ENCODE measurements at places on chromosomes 5 and 9.
A peak's percentile ranks its signal among the peaks of the same experiment; 100 is the strongest.

- no peak for DNase-seq
Observed at GRCh38 chr5:42813533-42813932, 1.8 kb upstream of the SELENOP start.

GRCh38 chr5:150674341-150674821 is 13.3 kb downstream of the MYOZ3 start:
- no peak for DNase-seq

DNA sequence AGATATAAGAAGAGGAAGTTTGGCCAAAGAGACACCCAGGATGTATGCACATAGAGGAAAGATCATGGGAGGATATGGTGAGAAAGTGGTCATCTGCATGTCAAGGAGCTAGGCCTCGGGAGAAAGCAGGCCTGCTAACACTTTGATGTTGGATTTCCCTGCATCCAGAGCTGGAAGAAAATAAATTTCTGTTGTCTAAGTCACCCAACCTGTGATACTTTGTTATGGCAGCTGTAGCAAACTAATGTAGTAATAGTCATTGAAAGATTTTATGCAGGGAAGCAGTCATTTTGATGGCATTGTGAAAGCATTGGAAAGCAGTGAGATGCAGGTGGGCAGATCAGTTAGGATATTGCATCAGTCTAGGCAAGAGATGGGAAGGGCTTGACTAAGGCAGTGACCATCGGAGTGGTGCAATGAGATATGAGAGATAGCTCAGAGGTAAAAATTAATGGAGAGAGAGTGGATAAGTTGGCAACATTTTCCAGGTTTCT is 24.5 kb upstream of the FOCAD start:
- DNase-seq, result no peak

- no peak for DNase-seq
Observed at GRCh38 chr5:124963236-124963919, 216.9 kb upstream of the ZNF608 start.

- peak; percentile 12 for DNase-seq
Observed at GRCh38 chr5:42632354-42632900, 124.2 kb upstream of the CCDC152 start.

DNA sequence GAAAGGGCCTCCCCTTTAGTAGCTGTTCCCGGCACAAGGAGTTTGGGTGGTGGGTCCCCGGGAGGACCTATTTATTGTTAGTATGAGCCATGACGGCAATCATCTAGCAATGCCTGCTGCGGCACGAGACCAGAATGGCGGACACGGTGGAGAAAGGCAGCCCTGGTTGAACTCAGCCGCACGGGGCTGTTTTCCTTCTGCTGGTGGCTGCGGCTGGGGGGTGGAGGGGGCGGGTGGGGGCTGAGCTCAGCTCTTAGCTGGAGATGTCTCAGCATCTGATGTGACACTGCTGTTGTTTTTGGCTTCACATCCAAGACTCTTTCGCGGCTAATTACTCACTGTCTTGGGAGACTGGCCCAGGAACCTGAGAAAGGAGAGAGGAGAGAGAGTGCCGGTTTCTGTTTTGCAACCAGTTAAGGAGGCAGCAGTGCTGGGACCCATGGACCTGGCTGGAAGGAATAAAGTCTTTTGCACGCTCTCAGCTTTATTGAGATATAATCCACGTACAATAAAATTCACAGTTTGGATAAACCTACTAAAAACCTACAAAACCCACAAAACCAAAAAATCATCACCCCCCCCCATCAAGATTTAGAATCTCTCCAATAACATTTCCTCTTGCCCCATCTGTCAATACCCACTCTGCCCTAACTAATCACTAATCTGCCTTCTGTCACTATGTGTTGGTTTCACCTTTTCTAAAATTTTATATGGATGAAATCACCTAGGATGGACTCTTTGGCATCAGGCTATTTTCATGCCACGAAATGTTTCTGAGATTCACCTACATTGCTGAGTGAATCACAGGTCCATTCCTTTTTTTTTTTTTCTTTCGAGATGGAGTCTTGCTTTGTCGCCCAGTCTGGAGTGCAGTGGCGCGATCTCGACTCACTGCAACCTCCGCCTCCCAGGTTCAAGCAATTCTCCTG is 81.8 kb upstream of the NEURL1B start:
- DNase-seq, result no peak

DNA sequence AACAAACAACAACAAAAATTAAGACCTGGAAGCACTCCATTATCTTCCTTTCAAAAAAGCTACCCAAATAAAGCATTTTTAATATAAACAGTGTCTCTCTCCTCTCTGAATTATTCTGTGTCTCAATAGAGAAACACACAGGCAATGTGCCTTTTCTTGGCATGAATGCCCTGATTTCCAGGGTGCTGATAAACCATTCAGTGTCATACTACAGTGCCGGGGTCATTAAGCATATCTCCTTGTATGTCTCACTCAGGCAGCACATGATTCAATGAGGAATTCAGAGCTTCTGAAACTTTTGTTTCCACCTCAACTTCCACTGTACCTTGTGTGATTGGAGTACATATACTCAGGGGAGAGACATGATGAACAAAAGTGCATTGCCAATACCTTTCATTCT is 294.0 kb upstream of the SLC24A2 start:
- DNase-seq, result no peak

DNA sequence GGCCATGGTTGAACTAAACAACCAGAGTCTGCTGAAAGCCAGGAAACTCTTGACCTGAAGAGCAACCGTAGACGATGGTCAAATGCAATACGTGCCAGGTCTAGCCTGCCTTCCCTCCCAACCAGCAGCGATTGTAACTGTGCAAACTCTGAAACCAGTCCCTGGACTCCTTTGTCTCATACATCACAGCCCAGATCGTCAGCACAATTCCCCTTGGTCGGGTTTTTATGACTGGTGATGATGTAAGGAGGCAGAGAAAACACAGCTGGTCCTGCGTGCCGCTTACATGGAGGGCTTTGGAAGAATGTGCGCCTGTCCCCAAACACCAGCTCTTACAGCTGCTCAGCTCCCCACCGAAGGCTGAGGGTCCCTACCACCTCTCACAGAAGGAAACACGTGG is 24.6 kb downstream of the SMIM23 start:
- DNase-seq, result no peak

DNA sequence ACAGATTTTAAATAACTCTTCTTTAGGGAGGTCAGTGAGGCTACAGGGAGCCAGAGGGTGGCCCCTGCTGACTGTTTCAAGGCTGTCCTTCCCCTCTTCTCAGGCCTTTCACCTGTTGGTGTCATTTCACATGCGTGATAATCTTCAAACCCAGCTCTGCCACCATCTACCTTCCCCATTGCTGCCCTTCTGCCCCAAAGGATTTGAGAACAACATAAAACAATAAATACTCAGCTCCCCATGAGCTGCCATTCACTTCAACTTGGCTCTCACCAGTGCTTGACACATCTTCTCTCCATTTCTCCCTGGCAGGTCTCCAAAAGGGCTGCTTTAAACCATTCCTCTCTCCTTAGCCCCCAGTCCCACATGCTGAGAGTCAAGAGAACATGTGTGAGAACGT is 75.5 kb upstream of the PALM2AKAP2 start:
- DNase-seq, result no peak

- no peak for DNase-seq
Observed at GRCh38 chr5:174589011-174589410, 135.4 kb upstream of the MSX2 start.

- peak; percentile 7 for DNase-seq
Observed at GRCh38 chr9:123169926-123170325, 98.5 kb downstream of the STRBP start.

DNA sequence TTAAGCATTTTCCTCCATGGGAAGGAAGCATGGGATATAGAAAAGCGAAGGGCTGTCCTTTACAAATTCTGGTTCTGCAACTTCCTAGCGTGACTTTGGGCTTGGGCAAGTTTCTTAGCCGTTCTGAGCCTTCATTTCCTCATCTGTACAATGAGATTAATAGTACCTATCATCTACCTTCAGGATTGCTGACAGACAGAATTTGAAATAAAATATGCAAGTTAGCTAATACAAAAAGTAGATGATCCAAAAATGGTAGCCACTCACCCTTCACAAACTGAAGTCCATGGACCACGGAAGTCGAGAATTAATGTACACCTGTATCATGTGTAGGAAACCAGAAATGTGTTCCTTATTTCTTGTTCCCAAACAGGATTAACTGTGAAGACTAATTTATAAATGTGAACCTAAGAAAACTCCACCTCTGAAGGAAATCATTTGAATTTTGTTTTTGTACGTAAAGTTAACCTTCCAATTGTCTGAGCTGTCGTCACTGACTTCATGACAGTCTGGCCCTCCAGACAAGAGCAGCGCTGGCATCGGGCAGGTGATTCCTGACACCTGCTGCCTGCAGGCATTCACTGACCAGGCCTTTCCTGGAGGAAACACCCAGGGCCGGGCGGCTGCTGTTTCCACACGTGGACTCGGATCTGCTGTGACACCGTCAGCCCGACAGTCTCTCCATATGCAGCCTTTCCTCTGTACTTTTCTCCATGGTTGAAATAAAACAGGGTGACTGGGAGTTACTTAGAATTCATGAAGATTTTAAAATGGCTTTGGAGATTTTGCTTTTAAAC is 63.4 kb downstream of the PSMB7 start:
- DNase-seq, result no peak

DNA sequence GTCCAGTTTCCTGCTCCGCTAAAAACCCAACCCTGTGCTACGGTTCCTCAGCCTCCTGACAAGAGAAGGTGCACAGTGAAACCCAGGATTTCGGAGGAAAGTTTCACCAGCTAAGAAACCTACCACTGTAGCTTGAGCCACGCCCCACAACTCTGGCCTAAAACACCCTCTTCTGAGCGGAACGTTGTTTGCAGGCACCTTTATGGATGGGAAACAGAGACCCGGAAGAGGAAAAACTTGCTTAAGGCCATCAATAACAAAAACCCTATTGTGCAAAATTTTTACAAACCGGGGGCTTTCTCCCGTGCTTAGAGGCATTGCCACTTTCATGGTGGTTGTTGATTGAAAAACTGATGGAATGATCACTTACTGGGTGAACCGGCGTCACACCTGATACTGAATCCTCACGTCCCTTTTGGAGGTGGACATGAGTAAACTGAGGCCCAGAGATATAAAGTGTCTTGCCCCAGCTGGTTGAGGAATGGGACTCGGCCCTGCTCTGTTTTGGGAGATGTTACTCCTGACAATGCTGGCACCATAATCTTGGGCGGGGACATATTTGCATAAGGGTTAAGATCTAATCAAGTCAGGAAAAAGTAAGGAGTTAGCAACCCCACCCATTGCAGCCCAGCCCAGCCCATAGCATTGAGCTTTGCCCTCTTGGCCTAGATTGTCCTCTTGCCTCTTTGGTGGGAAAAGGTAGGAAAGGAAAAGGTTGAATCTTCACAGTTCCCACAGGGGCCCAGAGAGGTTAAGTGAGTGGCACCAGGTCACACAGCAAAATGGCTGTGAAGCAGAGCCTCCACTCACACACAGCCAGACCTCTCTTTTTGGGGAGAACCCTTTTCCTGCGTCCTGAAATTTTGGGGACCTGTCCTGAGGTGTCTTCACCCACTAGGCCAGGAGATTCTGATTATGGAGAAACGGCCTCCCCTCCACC is 23.2 kb upstream of the PTGS1 start:
- no peak for DNase-seq

DNA sequence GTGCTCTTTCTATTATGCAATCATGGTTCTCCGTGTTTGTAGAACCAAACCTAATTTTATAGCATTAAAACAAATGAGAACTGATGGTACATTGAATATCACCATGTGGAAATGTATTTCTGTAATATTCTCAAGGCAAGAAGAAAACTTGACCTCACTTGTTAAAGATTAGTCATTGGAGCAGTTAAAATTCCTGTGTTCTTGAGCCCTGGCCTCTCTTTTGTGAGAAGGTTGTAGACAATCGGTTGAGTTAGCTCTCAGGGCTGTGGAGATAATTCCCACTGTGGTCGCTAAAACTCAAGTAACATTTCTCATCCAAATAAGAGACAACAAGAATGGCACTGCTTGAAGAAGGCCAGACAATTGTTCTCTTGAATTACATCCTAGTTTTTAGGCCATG is 216.0 kb upstream of the KLF4 start:
- no peak for DNase-seq

- DNase-seq, result peak; percentile 35
Observed at GRCh38 chr5:31232273-31232888, 38.9 kb downstream of the CDH6 start.

DNA sequence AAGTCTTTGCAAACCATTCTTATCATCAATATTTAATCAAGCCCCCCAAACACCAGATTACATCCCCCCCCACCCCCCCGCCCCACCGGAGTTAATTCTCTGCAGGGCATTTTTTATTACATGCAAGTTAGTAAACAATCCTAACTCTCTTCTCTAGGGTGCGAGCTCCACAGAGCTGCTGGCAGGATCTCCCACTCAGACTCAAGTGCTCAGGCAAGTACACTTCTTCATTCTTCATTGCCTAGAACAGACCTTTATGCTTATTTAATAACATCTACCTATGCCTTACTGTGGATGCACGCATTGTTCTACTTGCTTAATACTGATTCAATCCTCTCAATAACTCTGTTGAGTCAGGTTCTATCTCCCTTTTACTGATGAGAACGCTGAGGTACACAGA is 9.9 kb downstream of the SAXO1 start:
- DNase-seq, result no peak

DNA sequence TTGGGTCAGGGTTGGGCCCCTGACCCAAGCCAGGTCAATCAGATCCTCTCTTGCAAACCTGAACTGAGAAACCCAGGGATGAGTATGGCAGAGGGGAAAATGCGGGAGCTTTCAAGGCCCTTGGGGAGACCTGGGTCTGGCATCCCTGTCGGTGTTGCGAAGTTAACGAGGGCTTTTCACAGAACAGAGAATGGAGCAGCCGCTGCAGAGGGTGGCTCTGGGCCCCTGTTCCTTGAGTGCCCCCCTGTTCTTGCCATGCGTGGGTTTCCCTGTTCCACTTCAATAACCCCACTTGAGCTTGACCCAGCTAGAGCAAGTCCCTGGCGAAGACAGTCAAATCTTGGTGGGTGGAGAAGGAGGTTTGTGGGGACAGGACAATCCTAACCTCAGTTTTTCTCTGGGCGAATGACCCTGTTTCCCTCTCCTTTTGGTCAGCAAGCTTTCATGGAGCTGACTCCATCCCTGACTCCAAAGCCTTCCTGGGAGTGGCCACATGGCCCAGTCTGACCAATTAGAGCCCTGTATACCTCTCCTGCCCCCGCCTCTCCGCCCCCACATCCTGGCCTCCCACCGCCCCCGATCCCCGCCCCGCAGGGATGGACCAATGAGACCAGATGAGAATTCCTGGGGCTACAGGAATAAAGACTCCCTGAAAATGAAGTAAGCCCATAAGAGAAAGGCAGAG is 2.9 kb upstream of the VDAC1 start:
- DNase-seq, result no peak

GRCh38 chr5:180201051-180201987 is 7.7 kb downstream of the RASGEF1C start:
- DNase-seq, result no peak

- DNase-seq, result no peak
Observed at GRCh38 chr5:141039517-141039916, 11.7 kb upstream of the PCDHB1 start.

- DNase-seq, result peak; percentile 59
Observed at GRCh38 chr5:168947212-168947868, 353.6 kb downstream of the SLIT3 start.

DNA sequence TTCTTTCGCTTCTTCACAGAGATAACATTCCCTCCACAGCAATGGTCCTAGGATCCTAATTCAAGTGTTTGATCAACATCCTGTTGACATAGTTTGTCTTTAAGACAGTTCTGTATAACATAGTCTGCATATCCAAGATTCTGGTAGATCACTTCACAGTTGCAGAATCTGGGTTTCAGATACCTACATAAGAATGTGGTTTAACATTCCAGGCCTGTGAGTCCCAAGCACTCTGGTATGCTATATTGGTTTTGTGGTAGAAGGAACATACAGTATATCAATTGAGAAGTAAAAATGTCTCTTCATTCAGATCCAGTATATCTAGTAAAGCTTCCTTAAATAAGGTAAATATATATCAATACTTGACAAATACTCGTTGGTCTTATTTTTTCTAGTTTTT is 914.2 kb upstream of the CDH6 start:
- no peak for DNase-seq

Measured in GM12865 (cell line).